ENCODE measurements at places on chromosomes 11 and 22. TPM values are rescaled to one million over a fixed set of nuclear protein-coding genes. Genes with fewer than 3 reads are reported as not detected.

The DRD4 gene
- 0.18 TPM for total RNA-seq

DNA sequence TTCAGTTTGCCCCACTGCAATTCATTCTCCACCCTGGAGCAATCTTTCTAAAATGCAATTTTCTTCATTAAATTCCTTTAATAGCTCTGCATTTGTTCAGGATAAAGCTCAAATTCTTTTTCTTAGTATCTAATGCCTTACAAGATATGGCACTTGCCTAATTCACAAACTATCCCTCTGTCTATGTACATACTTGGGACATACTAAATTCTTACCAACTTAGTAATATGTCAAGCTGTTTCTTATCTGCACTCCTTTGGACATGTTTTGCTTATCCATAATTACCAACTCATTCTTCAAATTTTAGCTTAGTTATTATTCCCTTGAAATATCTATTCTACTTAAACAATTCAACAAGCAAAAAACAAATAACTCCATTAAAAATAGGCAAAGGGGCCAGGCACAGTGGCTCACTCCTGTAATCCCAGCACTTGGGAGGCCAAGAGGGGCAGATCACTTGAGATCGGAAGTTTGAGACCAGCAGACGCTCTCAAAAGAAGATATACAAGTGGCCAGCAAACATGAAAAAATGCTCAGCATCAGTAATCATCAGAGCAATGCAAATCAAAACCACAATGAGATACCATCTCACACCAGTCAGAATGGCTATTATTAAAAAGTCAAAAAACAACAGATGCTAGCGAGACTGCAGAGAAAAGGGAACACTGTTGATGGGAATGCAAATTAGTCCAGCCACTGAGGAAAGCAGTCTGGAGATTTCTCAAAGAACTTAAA lies 96.9 kb downstream of the FAM76B start:
- DNase-seq = no peak

The RGL4 gene
- total RNA-seq = 26.9 TPM

- no peak for DNase-seq
Observed at GRCh38 chr11:72842126-72842525, 27.9 kb downstream of the ATG16L2 start.

The OTOG gene
- not detected for total RNA-seq

DNA sequence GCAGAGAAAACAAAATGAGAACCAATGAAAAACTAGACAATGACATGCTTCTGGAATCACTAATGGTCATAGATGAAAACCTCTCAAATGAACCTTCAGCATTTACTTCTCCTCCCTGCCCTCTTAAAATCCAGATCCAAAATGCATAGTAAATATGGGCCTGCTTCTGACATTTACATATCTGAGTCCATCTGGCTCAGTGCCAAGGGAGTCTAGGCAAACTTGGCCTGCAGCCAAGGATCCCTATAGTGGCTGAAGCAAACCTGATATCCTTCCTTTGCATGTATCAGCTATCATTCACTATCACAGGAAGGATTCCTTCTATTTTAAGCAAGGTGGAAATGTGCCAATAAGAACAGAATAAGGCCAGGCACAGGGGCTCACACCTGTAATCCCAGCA lies 104.8 kb downstream of the C11orf58 start:
- DNase-seq = no peak

GRCh38 chr11:129705341-129705740 lies 110.3 kb upstream of the TMEM45B start:
- DNase-seq = no peak

DNA sequence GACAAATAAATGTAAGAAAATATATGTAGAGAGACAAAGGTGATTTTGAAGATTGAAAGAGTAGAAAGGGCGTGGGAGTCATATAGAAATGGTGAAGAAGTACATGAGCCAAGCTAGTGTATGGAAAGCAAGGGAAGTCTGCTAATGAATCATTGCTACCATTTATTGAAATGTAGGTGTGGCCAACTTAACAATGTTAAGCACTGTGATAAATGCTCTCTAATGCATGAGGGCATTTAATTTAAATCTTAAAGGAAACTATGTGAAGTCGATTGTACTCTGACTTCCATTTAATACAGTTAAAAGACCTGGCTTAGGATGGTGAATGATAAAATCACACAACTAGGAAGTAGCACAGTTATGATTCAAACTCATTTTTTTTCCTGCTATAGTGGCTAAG lies 219.9 kb downstream of the CASP12 start:
- no peak for DNase-seq

GRCh38 chr11:17751558-17751957 lies 17.0 kb downstream of the KCNC1 start:
- DNase-seq = no peak

DNA sequence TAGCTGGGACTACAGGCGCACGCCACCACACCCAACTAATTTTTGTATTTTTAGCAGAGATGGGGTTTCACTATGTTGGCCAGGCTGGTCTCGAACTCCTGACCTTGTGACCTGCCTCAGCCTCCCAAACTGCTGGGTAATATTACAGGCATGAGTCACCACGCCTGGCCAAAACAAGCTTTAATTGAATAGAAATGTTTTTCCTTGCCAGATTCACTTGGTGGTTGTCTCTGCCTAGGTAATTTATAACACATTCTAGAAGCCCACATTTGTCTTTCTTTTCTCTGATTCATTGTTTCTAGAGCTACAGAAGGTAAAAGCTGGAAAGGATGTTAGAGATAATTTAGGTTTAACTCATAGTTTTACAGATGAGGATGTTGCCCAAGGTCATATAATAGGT lies 41.3 kb downstream of the CECR2 start:
- DNase-seq = no peak

DNA sequence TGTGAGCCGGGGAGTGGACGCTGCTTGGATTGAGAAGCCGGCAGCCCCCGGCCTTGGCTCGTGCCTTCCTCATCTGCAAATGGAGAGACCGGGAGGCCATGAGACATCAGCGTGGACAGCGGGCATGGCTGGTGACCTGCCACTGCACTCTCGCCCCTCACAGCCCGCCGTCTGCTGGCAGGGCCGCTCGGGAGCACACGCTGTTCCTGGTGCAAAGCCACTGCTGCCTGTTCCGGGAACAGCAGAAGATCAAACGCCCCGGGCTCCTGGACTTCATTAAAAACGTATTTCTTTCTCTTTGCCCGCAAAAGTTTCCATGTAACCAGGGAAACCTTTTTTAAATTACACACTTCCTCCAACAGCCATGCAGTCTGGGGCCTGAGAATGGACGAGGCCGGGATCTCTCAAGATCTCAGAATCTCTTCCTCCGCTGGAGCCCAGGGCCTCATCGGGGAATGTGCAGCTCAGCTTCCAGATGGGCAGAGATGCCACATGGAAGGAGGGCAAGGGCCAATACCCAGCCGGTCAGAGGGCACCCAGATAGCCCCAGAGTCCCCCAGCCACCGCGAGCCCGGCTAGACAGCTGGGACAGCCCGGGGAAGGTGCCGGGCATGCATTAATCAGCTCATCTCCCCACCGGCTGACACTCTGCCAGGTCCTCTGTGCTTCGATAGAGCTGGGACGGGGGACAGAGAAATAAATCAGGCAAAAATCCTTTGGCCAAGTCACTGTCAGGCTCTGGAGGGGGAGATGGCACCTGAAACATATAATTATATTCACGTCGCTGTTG lies 62.8 kb upstream of the PRR5 start:
- no peak for DNase-seq

GRCh38 chr11:35076201-35077100 lies 62.5 kb upstream of the CD44 start:
- DNase-seq = no peak

GRCh38 chr22:42321908-42322561 lies 51.6 kb upstream of the TCF20 start:
- no peak for DNase-seq

The C11orf97 gene
- not detected for total RNA-seq

DNA sequence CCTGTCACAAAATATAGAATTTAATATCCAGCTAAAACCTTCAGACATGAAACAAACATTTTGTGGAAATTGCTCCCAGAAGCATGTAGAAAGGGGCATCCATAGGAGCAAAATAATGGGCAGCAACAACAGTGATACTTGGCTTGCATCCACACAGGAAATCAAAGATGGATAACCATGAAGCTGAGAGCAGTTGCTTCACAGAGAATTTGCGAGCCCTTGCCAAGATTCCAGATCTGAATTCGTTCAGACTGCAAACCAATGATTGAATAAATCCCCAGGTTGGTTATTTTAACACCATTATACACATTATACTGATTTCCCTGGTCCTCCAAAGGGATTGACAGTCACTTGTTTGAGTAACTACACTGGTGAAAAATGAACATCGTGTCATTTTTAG lies 15.6 kb upstream of the OR51L1 start:
- DNase-seq = no peak

DNA sequence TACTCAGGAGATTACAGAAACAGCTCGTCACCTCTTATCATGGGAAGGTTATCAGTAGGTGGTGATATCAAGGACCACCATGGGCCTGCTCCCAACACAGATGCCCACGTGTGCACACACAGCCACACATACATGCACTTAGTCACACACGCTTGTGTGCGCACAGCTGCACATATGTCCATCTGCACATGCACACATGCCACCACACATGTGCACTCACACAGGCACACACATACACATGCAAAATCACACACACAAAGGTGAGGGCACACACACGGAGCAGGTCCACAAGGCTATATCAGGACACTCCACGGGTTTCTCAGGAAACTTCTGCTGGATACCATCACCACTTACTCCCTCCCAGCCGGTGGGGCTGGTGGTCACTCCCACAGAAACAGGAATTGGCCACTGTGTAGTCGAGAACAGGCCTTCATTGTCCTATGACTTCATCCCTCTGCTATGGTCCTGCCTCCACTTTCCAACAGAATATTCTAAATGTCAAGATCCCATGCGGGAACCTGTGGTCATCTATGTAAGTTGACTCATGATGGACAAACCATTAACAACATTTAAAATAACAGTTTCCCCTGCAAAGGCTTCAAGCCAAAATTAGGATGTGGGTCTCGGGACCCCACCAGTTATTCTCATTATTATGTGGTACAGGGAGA lies 2.2 kb downstream of the C11orf24 start:
- no peak for DNase-seq

GRCh38 chr11:64003807-64004589 lies 17.8 kb downstream of the OTUB1 start:
- DNase-seq = no peak

The MUC5B gene
- not detected for total RNA-seq

The SLC39A13 gene
- total RNA-seq = 24.2 TPM

DNA sequence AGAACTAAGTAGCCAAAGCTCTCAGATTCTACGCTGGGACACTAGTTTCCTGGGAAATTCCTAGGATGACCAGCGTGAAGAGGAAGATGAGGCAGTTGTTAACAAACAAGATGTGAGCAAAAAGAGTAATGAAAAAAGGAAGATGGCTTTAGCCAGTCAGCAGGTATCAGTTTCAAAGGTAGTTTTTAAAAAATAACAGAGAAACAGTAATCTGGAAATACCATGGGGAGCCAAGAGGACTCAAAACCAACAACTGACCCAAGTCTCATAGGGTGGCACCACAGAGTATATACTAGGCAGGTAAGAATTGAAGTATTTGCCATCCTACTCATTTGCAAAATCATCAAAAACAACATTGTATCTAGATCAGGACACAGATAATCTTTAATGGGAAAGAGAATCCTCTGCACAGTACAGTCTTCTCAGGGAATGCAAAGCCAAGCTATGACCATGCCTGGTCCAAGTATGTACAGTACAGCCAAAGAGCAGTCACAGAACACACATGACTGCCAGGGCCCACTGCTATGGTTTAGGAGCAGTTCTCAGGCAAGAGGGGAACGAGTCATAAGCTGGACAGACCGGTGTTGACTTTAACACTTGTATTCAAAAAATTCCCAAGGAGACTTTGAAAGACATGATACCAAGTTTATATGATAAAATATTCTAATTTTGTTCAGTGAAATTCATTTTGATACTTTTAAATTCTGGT lies 20.6 kb downstream of the MSANTD4 start:
- DNase-seq = no peak

- no peak for DNase-seq
Observed at GRCh38 chr11:104967534-104968354, 630 bp downstream of the CASP4 start.

The APOL4 gene
- 7.6 TPM for total RNA-seq

DNA sequence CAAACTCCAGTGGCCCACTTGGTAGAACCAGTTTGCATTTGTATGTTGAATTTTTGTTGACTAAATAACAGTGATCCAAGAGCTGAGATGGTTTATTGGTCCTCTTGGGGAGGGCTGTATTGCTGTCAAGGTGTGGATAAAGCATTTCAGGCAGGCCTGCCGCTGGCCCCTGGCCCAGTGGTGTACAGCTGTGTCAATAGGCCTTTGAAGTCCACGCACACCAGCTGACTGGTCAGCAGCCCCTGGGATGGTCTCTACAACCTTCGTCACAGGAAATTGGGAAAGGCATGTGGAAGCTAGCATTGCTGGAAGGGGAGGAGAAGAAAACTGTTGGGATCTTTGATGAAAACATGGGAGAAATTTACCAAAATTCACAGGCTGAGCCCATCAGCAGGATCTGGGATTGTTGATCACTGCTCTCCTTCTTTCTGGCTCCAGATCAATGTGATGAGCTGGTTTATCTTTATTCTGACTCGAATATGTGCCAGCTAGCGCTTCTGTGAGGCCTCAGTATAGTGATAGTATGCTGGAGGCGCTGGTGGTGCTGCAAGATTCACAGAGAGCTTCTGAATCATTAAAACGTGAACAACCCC lies 12.5 kb upstream of the E2F8 start:
- DNase-seq = no peak

The TMEM151A gene
- not detected for total RNA-seq

The FGF3 gene
- not detected for total RNA-seq
